ENCODE measurements at places on chromosomes 1 and 21.

- DNase-seq = no peak
These were observed 551 bp downstream of the ZRANB2 start for GRCh38 chr1:71080230-71080738.

DNA sequence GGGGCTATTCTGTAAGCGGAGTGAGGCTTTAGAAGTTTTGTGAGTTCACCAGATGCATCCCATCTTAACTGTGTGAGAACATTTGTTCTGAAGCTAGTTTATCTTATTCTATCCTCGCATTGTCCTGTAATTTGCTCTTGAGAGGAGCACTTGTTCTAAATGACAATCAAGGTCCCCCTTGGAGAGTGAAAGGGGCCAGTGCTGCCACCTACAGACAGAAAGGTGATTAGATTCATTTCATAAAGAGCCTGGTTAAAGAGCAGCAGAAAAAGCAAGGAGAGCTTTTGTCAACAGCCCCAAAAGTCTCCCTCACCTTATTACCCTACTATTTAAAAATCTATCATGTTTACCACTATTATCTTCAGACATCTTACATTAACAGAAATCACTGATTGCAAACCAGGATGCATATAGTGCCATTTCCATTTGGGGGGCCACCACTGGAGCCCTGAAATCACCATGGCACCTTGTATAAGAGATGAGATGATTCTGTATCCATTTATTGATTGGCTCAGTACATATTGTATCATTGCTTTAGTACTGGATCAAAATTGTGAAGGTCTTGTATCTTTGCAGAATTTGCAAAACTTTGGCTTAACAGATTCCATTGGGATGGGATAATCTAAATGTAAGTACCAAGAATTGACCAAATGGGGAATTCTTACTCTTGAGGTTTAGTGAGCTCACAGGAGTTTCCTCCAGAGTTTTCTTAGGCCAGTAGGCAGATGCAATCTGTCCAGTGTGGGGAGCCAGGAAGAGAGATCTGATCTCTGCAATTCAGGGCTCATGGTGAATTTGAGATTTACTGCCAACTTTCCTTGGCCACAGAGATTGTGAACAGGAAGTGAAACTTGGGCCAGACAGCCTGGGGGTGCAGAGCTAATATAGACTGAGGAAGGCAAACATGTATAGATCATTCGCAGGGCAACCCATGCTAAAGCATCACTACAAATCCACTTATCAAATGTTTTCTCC is 64.3 kb upstream of the TRABD2B start:
- no peak for DNase-seq

- no peak for DNase-seq
These were observed 161.8 kb upstream of the NFIA start for GRCh38 chr1:60920561-60920960.

- peak; percentile 36 for DNase-seq
These were observed 132.8 kb downstream of the CLIC6 start for GRCh38 chr21:34801519-34802132.

GRCh38 chr1:178102218-178102617 is 8.3 kb downstream of the RASAL2 start:
- no peak for DNase-seq

Data from CD4-positive, alpha-beta T cell treated with Interleukin-17A for 1 hour (primary cell).